Peyer's patch (tissue), 4 donors: ENCODE measurements at places on chromosomes 1 and 21. TPM values are rescaled to one million over a fixed set of nuclear protein-coding genes. Genes with fewer than 3 reads are reported as not detected.

- no peak for DNase-seq
Observed at GRCh38 chr1:9161963-9162362, 33.1 kb upstream of the GPR157 start.

CD101 gene
- 4.1 TPM for total RNA-seq

MXRA8 gene
- total RNA-seq, result 36.9 TPM

DNA sequence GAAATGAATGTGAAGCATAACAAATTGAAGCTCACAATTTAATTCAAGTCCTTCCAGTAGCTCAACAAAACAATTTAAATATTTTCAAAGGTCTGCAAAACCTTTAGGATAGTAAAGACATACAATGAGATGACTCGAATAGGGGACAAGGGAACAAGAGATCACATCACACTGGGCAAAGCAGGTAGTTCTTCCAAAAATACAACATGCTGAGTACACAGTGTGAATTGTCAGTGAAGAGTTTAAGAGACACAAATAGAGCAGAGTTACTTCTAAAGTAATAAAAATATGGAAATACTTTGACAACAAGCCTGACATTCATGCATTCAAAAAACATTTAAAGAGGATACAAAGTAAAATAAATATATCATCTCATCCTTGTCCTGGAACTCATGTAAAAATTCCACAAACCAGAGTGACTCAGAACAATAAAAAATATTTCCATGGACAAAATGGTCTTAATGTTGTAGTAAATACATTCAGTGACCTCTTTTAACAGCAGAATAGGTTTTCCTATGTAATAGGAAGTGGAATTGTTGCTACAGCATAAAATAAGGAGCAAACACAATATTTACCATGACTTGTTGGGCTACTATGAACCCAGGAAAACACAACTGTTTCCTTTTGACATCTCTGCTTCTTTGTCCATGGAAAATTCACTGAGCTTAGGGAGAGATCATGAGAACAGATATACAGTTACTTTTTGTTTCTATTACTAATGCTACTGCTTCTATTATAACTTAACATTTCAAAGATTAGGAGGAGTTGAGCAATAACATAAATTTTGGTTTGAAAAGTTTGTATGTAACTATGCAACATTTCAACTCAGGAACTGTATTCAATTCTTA lies 83.7 kb upstream of the BCL10 start:
- no peak for DNase-seq

DNA sequence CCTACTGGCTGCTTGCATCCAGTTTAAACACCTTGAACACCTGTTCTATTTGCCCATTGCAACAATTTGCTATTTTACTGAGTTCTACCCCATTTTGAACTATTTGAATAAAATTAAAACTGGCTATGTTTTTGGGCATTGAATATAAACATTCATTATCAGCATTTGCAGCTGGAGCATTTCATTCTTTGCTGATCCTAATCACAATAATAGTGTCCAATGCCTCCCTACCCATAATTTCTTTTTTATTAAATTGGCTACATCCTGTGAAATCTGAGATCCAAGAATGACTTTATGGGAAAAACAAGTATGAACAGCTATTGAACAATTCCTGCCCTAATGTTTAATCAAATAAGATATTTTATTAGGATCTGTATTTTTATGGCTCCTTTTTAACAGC lies 447.9 kb downstream of the PLA2G4A start:
- DNase-seq, result no peak

DNA sequence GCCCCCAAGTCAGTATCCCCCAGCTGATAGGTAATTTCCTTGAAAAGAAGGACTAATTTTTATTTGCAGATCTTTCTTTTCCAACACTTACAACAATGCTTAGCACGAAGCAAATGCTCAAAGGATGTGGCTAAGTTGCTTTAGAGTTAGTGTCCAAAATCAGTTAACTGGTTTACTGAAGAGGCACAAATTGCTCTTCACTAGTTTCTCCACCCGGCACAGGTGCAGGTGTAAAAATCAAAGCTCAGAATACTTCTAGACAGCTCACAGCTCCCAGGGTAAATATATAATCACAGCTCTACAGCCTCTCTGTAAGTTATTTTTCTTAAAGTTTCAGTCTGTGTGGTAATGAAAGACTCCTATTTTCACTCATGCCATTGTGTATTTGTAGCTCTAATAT lies 361.8 kb downstream of the NEGR1 start:
- DNase-seq, result no peak

AMY1C gene
- not detected for total RNA-seq

GRCh38 chr1:201970334-201971159 lies 11.9 kb upstream of the RNPEP start:
- DNase-seq, result no peak

DNA sequence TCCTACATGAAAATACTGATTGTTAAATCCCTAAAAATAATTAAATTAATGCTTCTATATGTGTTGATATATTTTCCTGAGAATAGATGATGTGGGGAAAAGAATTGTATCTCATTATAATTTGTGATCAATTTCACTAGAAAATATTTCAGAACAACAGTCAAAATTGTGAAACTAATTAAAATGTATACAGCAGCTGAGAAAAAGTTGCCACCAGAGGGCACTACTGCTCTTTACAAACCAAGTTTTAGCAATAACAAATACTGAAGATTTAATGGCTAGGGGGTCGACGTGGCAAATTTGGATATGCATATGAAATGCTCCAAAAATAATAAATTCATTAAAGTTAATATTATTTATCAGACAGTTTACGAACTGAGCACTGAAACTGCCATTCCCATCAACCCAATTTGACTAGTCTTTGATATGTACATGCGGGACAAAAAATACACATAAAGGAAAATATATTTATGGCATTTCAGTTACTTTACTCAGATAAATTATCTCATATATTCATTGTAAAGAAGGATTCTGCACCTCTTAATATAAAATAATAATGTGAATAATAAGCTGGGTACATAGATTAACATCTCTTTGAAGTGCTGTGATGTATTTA lies 96.3 kb upstream of the TMPRSS15 start:
- no peak for DNase-seq

GRCh38 chr1:187755536-187755935 lies 926.8 kb downstream of the PLA2G4A start:
- no peak for DNase-seq

LDLRAD1 gene
- total RNA-seq, result not detected

DNA sequence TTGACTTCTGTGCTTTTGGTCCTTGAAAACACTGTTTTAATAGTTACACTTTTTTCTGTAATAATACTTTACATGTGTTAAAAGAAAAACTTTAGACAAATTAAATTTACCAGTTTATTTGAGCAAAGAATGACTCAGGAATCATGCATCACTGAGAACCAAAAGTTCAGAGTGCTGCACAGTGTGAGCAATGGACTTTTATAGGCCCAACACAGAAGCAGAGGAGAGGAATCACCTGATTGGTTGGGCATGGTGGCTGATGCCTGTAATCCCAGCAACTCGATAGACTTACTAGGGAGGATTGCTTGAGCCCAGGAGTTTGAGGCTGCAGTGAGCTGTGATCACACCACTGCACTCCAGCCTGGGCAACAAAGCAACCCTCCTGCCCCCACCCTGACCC lies 29.3 kb downstream of the ZNF648 start:
- no peak for DNase-seq

GRCh38 chr1:205434738-205435137 lies 12.9 kb upstream of the LEMD1 start:
- DNase-seq, result peak; percentile 45

- no peak for DNase-seq
Observed at GRCh38 chr1:67833602-67833940, 304 bp upstream of the GNG12 start.

DNA sequence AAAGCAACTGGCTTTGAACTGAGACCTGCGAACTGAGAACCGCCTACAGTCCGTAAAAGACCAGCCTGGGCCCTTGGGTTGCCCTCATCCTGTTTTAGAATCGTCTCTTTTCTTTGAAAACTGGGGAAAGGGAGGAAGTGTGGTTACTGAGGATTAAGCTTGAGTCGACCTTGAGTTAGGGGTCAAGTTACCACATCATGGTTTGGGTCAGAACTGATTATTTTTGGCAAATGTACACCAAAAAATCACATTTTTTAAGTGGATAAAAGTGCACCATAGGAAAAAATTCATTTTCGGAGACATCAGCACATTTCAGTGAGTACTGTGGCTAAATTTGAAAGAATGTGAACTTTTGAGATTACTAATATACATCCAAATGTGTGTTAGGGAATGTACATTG lies 76.9 kb upstream of the KAZN start:
- DNase-seq, result no peak

DNA sequence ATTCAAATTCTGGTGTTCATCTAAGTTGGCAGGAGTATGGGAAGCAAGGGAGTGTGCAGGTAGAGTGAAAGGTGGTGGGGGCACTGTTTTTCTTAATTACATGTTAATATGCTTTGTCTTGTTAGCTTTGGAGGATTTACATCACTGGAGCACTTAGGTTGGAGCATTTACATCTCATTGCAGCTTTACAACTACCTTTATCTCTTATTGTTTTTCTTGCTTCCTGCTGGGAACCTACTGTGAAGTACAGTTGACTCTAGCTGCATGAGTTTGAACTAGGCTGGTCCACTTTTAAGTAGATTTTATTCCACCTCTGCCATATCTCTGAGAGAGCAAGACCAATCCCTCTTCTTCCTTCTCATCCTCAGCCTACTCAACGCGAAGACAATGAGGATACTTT lies 554.8 kb upstream of the B3GALT2 start:
- DNase-seq, result no peak

GRCh38 chr1:98385652-98386051 lies 275.9 kb upstream of the SNX7 start:
- DNase-seq, result no peak

OLFML3 gene
- total RNA-seq, result 9.9 TPM

FAM72C gene
- total RNA-seq, result 0.47 TPM

DNM3 gene
- total RNA-seq, result 11.6 TPM

- DNase-seq, result no peak
Observed at GRCh38 chr1:234288946-234289345, 84.3 kb upstream of the COA6 start.

GRCh38 chr1:167614851-167615250 lies 15.2 kb upstream of the RCSD1 start:
- no peak for DNase-seq

- no peak for DNase-seq
Observed at GRCh38 chr1:225825607-225826007, 15.7 kb downstream of the EPHX1 start.
